ENCODE measurements at places on chromosomes 1 and 21.

DNA sequence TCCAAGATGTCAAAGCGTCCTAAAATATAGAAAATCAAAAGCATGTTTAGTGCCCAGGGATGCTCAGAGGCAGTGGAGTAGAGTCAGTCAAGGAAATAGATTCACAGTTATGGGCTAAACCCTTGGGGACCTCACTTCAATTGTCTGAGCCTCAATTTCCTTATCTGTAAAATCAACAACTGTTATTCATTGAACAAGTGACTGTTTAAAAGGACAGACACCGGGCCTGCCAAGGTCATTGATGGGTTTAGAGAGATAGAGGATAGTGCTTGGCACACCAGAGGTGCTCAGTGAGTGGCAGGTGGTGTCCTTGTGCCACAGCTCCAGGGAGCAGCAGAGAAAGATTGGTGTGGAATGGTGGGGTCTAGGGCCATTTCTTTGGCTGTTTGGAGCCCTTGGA is 12.8 kb downstream of the PLA2G5 start:
- no peak for DNase-seq

- DNase-seq, result no peak
Observed at GRCh38 chr1:58047265-58047858, 499.2 kb downstream of the OMA1 start.

- DNase-seq, result no peak
Observed at GRCh38 chr21:41848958-41849580, 30.1 kb downstream of the PRDM15 start.

DNA sequence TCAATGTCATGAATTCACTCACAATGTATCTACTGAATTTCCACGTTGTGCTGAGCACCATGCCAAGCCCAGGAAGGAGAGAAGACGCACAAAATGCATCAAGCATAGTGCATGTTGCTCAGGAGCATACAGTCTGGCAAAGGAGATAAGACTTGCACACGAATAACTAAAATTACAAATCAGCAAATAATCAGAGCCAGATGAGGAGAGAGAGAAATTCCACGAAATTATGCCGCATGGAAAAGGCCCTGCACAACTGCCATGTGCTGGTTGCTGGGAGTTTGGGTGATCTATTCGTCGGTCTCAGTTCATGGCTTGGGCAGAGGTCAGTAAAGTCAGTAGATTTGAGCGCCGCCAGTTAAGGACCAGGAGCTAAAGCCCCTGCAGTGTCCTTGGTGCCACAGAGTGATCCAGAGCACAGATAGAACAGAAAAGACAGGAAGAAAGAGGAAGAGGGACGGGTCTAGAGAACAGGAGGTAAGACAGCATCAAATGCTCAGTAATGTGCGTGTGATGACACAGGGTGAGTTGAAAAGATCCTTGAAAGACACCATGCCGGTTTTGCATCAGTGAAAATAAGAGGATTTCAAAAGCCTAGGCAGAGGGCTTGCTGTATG is 55.1 kb upstream of the ZNF281 start:
- DNase-seq, result no peak

DNA sequence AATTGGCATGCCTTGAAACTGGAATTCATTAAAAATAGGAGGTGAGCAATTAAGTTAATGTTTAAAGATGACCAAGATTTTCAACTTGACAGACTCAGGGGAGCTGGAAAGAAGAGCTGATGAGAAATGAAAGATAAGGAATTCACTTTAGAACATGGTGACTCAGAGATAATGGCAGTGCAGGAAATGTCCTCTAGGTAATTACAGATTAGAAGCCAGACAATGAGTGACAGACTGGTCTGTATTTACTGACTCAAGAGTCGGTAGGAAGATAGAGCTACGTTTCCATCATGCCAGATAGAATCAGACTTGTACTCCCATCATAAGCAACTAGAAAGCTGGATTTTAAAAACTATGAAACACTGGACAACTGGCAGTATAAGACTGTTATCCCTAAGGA is 151.6 kb downstream of the AJAP1 start:
- no peak for DNase-seq

GRCh38 chr1:206570529-206570928 is 41.7 kb downstream of the EIF2D start:
- DNase-seq, result no peak

DNA sequence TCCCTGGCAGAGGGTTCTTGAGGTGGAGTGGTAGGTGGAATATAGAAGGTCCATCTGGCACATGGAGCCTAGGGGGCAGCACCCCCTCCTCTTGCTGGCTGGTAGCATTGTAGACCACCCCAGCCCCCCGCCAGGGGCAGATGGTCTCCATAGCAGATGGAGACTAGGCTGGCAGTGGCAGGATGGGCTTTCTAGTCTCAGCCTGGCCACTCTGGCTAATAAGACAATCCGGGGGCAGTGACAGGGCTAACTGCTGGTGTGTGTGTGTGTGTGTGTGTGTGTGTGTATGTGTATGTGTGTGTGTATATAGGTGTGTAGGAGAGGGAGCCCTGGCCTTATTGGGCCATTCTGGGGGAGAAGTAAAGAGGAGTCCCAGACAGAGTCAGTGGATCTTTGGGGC is 16.1 kb downstream of the UTP11 start:
- DNase-seq, result no peak

- DNase-seq, result no peak
Observed at GRCh38 chr1:222167896-222168295, 380.0 kb downstream of the HHIPL2 start.

DNA sequence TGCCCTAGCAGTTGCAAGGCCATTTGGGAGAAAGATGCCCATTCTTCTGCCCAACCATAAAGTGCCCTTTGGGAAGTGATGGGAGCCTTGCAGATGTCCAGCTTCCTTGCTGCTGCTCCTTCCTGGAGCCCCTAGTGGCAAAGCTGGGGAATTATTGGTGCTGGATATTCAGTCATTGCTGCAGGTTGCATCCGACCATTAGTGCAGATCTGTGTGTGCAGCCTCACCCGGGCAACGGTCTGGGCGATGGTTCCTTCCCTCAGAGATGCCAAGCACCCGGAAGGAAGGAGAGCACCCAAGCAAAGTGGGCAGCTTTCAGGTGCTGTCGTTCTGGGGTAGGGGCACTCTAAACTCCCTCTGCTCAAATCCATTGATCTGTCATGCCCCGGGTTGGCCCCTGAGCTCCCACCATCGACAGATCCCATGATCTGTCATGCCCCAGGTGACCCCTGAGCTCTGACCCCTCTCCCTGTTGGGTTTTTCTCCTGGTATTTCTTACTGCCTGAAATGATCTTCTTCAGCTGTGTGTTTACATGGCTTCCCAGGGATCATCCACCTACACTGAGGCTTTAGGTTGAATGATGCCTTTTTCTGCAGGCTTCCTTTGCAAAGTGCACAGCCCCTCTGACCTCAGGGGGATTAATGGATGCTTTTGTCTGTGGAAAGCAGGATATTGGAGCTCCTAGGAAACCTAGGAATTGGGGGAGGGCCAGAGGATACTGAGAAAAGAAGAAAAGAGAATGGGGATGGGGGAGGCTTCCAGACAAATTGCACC is 467.5 kb downstream of the PTPRU start:
- no peak for DNase-seq

DNA sequence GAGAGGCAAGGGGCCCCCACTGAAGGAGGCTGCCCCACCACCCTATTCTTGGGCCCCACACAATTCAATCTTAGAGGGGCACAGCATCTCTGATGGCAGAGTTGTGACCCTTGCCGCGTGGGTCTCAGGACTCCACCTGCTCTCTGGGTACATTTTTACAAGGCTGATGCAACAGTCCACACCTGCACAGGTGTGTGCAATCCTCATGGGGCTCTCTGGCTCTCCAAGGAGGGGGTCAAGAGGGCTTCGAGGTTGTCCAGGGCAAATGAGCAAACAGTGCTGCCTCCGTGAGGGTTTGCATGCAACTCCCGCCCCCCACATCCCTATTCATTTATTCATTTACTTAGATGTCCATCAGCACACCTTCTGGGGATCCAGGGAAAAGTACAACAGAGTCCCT is 81.6 kb upstream of the IFFO2 start:
- peak; percentile 17 for DNase-seq

GRCh38 chr1:1189111-1189510 is 15.4 kb downstream of the TTLL10 start:
- no peak for DNase-seq

DNA sequence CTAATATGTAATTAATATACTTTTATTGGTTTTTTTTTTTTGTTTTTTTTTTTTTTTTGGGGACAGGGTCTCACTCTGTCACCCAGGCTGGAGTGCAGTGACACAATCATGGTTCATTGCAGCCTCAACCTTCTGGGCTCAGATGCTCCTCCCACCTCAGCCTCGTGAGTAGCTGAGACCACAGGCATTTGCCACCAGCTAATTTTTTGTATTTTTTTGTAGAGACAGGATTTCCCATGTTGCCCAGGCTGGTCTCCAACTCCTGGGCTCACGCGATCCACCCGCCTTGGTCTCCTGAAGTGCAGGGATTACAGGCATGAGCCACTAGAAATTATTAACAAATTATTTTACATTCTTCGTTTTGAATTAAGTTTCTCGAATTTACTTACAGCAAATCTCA is 16.8 kb upstream of the POGZ start:
- no peak for DNase-seq

- no peak for DNase-seq
Observed at GRCh38 chr1:46719689-46720088, 775 bp upstream of the EFCAB14 start.

- no peak for DNase-seq
Observed at GRCh38 chr1:12055259-12055658, 7.8 kb upstream of the TNFRSF8 start.

DNA sequence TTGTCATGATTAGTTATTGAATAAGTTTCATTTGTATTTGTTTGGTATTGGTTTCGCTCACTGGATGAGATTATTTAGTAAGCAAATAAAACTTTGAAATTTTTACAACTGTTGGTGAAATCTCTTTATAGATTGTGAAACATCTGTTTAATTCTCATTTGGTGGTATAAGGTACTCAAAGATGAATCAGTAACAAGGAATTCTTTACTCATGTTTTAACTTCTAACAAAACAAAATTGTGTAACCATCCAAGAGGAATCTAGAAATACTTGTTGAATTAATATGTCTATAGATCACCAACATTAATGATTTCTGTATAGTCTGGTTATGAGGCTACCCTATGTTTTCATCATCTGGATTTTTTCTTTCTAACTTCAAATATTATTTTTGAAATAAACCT is 62.8 kb upstream of the USP25 start:
- no peak for DNase-seq
